ENCODE measurements at places on chromosomes 4 and X.

GRCh38 chrX:39690541-39691415, 407.0 kb downstream of the BCOR start:
- no peak for DNase-seq

- no peak for DNase-seq
These were observed 32.0 kb downstream of the PTPN13 start for GRCh38 chr4:86626066-86626465.

GRCh38 chr4:11415409-11416070, 13.2 kb downstream of the HS3ST1 start:
- DNase-seq, result no peak

DNA sequence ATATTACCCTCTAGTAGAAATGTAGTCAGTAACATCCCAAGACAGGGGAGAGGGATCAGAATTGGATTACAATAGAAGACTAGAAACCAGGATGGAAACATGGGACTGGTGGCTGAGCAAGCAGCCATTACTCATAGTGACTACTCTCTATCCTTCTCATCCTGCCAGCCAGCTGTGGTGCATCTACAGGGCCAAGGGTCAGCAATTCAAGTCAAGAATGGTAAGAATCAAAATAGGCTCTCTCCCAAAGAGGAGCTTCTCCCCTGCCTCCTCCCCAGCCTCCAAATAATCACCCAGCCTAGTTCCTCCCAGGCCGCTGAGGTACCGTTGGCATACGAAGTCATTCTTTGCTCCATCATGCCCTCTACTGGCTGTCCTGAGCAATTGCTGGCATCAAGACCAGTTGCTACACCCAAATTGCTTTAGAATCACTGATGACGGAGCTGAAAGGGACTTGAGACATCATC, 19.4 kb downstream of the AWAT2 start:
- no peak for DNase-seq

DNA sequence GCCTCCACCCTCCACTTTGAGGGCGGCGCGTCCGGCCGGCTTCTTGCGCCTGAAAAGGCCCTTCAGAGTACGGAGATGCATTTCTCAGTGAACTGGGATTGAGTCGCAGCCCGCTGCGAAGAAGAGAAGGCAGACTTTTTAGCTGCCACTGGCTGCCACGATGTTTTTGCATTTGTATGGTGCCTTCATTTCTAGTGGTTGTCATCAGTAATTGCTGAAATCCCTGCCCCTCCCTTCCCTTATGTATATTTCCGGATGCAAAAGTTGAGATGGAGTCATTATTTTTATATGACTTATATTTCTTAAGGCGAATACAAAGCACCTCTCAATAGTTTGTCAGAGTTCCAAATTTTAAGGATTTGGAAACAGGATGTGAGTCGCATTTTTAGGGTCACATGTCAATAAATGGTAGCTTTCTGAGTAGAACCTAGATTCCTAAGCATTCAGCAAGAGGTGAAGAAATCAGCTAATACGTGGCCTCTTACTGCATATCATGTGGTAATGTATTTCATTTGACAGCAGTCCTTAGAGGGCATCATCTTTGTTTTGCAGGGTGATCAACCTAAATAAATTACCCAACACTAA, 658 bp downstream of the ATP6AP2 start:
- DNase-seq, result no peak

- no peak for DNase-seq
These were observed 12.4 kb downstream of the YIPF6 start for GRCh38 chrX:68511255-68511654.

DNA sequence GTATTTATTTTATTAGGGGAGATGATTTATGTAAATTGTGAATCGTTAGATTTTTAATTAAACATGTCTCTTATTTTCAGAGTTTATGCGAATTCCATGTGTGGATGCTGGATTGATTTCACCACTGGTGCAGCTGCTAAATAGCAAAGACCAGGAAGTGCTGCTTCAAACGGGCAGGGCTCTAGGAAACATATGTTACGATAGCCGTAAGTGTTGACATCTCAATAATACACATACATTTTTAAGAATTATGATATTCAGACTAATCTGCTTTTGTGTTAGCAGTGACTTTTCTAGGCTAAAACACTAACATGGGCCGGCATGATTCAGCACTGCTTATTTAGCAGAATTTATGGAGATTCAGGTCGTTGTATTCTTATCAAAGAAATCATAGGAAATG, 91.2 kb downstream of the RAP1GDS1 start:
- DNase-seq, result no peak

GRCh38 chr4:168683595-168683994, 186.7 kb downstream of the PALLD start:
- no peak for DNase-seq

GRCh38 chr4:41532882-41533281, 5.1 kb upstream of the LIMCH1 start:
- no peak for DNase-seq

DNA sequence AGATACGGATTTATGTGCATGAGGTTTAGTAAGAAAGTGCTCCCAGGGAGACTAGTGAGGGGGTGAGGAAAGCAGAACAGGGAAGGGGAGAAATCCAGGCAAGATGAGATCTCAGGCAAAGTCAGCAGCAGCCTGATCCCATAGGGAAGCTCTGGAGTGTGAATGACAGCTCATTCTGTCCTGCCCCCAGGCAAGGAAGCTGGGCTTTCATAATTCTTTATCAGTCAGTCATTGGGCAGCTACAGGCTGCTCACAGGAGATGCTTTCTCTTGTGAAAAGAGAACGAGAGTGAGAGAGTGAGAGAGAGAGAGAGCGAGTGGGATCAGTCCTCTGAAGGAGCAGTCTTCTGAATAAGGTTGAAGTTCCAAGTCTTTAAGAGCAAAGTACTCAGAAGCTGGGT, 48.1 kb downstream of the SRPX start:
- DNase-seq, result no peak

DNA sequence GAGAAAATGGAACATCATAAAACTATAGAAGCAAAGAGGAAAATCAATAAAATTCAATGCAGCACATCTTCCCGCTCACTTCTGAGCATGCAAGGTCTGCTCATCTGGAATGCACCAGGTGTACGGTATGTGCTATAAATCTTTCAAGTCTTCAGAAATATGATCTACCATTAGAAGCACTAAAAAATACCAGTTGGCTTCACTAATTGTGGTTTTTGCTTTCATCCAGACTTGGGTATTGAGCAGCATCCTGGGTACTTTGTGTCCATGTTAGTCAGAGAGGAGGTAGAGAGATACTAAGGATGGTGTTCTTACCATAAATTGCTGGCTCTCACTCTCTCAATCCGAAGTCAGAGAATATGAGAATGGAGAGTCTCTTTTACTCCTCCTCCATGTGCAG, 477.1 kb downstream of the PPARGC1A start:
- no peak for DNase-seq

DNA sequence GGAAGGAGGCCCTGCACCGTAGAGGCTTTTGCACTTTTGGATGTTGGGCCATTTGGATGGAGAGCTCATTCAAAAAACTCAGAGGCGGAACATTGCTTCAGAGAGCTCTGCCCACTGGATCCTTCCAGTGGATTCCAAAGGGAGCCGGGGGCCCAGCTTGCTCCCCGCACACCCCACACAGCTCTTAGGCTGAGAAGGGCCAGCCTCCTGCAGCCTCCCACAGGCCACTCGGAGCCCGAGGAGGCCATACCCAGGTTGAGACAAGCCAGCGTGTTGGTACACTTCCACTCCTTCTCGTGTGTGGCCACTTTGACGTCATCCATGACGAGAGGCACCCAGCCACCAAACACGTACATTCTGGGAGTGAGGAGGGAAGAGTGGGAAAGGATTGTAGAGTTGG, 10.3 kb downstream of the HCFC1 start:
- DNase-seq, result no peak

GRCh38 chr4:150139297-150139865, 61.1 kb downstream of the DCLK2 start:
- no peak for DNase-seq

GRCh38 chr4:51831133-51831532, 11.8 kb upstream of the DCUN1D4 start:
- DNase-seq, result peak; percentile 37

DNA sequence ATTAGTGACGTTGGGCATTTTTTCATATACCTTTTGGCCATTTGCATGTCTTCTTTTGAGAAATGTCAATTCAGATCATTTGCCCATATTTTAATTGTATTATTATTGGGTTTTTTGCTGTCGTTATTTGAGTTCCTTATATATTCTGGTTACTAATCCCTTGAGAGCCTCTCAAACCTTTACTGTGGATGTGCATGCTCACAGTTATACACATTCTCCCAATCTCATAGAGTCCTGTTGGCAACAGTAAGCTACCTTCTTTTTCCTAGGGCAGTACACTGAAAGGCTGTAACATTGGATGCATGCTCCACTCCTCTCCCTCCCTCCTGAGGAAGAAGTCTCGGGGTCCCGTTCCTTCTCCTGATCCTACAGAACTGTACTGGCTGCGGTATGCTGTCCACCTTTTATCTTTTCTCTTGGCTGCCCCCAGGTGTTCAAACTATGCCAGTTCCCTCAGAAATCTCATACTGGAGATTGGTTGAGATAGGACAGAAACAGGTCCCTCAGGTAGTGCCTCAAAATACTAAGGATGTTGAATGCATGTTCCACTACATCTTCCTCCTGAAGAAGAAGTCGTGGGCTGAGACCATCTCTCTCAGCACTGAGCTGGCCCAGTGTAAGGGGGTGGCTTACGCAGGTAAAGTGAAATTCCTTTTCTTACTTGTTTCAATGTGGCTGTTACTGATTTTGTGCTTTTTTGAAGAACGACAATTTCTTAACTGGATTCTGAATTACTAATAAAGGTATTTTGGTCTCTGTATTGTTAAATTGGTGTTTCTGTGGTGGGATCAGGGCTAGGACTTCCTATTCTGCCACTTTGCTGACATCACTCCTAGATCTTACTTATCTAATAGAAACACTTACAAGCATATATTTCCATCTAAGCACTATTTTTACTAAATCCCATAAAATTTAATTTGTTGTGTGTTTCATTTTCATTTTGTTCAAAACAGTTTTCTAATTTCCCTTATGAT, 145.4 kb upstream of the HUWE1 start:
- peak; percentile 11 for DNase-seq

DNA sequence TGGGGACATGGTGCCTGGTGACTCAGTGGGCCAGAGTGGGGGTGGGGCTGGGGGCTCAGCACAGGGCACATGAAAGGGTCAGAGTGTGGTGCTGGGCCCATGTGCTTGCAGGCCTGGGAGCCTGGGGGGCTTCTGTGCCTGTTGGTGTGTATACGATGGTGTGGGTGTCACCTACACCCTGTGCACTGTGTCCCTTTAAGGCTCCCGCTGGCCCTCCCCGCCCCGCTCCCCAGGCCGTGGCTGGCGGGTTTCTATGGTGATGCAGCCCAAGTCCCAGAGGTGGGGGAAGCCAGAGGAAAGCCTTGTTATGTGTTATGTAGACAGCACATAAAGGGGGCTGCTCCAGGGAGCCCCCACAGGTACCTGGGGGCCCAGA, 5.5 kb downstream of the L1CAM start:
- DNase-seq, result no peak

Data from stimulated activated CD4-positive, alpha-beta T cell treated with anti-CD3 and anti-CD28 coated beads, TNF-alpha, amount 100 ng/mL, for 24 hours (primary cell).